ENCODE measurements at places on chromosomes 1 and 21. TPM values are rescaled to one million over a fixed set of nuclear protein-coding genes. Genes with fewer than 3 reads are reported as not detected.

Gene ENSA
- 294 TPM for total RNA-seq

Gene ADAMTS5
- total RNA-seq, result 0.10 TPM

Gene ZNF124
- total RNA-seq, result 18.1 TPM

Gene IL22RA1
- not detected for total RNA-seq

Gene SLC26A9
- total RNA-seq, result not detected

Gene PLA2G2C
- total RNA-seq, result not detected

Gene CFAP141
- total RNA-seq, result not detected

Gene SPRR2F
- not detected for total RNA-seq

Gene KRTAP19-1
- total RNA-seq, result not detected

Gene ENAH
- total RNA-seq, result 346 TPM

Gene AGMAT
- not detected for total RNA-seq

Gene SLAMF1
- total RNA-seq, result not detected

Gene PTGER3
- total RNA-seq, result not detected

DNA sequence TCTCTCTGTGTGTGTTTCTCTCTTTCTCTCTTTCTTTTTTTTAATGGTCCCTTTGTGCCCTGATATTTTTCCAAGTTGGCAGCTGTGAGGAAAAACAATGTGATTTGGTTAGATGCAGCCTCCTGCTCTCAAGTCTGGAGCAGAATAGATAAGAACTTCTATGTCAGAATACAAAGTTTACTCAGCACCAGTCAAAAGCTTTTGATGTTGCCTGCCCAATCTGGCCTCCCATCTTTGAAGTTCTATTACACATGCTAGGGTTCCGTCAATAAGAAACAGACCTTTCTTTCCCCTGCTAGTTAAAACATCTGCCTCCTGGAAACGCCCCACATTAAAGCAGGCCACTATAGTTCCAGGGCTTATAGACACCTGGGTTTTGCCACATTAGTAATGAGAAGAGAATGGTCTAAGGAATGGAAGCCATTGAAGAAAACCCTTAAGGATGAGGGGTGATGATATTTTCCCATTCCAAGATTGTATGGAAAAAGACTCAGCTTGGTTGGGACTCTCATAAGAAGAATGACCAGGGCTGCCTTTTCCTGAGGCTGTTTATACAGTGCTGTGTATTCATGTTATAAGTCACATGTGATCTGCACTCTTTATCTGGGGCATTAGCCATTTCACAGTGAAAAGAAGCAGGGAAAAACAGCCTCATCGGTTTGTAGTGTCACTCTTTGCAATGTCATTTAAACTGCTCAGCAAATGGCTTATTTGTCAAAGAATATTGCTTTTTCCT is 414.7 kb upstream of the PROX1 start:
- DNase-seq, result no peak

- DNase-seq, result peak; percentile 90
These were observed 7.6 kb downstream of the CYP4B1 start for GRCh38 chr1:46806196-46807020.

DNA sequence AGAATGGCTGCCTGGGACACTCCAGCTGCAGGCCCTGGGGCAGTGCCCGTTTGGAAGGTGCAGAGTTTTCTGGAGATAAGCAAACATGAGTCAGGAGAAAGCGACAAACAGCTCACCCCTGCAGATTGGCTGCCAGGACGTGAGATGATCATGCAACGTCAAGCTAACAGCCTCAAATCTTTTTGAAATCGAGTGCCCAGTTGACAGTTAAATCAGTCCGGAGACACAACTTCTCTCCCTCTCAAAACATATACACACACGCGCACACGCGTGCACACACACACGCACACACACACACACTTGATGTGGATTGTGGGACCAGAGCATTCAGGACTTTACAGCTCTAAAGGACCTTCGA is 49.4 kb downstream of the TENT5C start:
- DNase-seq, result peak; percentile 73

GRCh38 chr1:235659186-235659771 is 9.7 kb upstream of the GNG4 start:
- no peak for DNase-seq

DNA sequence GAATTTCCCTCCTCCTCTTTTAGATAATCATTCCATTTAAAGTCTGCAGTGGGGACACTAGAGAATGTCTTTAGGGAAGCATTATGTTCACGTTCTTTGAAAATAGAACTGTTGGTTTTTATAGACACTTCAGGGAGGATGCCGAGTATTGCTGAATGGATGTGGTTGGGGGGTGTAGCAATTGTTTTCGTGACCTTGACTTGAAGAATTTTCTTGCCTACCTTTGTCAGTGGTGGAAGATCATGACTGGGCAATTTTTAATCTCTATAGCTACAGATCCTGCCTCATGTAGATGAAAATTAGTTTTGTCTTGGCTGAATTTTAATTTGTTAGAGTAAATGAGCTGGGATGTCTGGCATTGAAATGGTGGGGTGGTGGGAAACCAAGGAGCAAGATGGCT is 3.8 kb downstream of the SMG7 start:
- no peak for DNase-seq

- no peak for DNase-seq
These were observed 15.1 kb downstream of the EVI5 start for GRCh38 chr1:92769856-92770255.

GRCh38 chr1:76444773-76445172 is 370.2 kb downstream of the ST6GALNAC3 start:
- DNase-seq, result no peak

GRCh38 chr1:192260076-192260475 is 56.7 kb upstream of the RGS21 start:
- DNase-seq, result no peak

DNA sequence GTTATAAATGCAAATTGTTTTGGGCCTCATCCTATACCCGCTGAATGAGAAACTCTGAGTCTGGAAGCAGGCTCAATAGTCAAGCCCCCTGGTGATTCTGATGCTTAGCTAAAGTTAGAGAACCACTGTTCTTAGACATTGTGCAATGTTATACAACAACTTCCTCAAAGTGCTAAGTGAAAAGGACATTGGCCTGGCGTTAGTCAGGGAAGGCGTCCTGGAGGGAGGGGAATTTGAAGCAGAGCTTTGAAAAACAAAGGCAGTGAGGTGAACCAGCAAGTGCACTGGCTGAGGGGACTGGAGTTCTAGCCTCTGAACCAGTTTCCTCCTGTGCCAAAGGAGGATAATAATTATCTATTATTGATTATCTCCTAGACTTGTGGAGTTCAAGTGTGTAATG is 5.1 kb downstream of the CD1D start:
- DNase-seq, result peak; percentile 6

DNA sequence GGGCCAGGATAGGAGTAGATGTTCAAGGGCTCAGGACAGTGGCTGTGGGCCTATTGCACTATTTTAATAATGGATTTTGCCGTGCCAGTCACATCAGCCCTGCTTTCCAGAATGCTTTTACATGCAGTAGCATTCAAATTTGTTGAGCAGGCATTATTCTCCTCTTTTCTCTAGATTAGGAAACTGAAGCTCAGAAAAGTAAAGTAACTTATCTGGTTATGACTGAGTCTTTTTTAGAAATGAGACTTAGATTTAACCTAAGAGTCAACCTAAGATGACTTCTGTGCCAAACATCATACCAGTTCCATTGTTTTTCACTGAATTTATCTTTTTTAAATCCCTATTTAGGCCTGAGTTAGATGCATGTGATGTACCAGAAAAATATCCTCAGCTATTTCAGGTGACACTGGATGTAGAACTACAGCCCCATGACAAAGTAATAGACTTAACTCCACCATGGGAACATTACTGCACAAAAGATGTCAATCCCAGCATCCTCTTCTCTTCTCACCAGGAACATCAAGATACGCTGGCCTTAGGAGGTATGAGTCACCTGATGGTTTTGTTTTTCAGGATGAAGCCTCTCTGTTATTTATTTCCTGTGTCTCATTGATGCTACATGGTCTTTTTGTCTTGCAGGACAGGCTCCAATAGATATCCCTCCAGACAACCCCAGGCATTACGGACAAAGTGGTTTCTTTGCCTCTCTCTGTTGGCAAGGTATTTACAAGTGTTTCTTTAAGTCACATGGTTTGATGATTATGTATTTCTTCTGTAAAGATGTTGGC is 31.4 kb upstream of the LEPR start:
- DNase-seq, result peak; percentile 22

DNA sequence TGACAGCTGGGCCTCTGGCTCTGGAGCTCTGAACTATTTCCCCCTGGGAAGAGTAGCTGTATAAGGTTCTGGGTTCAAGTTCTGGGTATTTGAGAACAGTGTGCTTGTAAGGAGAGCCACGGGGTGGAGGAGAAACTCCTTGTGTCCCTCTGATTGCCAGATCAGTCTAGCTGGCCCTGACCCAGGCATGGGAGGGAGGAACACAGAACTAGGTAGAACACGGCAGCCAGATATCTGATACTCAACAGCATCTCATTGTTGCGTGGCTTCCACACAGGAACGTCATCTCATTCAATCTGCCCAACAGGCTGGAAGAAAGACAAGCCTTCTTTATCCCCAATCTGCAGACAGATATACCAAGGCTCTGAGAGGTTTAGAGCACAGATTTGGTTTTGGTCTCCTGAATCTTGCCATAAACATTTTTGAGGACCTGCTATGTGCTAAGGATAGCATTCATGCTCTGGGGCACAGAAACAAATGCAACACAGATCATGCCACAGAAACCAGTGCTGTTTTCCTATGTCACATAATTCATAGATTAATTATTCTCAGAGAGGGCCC is 83.8 kb downstream of the PLXNA2 start:
- DNase-seq, result no peak

DNA sequence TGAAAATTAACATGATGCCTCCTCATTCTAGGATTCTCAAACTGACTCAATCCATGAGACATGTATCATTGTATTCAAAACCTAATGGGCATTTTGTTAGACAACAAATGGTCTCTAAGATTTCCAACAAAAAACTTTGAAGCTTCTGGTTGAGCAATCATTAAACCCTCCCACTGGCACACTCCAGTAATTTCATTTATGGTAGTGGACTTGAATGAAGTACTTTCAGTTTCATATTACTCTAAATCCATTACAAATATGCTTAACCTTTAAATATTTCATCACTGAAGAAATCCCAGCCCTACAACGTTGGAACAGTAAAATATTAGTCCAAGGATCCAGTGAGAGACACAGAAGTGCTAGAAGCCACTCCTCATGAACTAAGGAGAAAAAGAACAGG is 43.5 kb downstream of the GBP6 start:
- peak; percentile 38 for DNase-seq

GRCh38 chr1:186615332-186615731 is 64.9 kb downstream of the PTGS2 start:
- DNase-seq, result no peak

DNA sequence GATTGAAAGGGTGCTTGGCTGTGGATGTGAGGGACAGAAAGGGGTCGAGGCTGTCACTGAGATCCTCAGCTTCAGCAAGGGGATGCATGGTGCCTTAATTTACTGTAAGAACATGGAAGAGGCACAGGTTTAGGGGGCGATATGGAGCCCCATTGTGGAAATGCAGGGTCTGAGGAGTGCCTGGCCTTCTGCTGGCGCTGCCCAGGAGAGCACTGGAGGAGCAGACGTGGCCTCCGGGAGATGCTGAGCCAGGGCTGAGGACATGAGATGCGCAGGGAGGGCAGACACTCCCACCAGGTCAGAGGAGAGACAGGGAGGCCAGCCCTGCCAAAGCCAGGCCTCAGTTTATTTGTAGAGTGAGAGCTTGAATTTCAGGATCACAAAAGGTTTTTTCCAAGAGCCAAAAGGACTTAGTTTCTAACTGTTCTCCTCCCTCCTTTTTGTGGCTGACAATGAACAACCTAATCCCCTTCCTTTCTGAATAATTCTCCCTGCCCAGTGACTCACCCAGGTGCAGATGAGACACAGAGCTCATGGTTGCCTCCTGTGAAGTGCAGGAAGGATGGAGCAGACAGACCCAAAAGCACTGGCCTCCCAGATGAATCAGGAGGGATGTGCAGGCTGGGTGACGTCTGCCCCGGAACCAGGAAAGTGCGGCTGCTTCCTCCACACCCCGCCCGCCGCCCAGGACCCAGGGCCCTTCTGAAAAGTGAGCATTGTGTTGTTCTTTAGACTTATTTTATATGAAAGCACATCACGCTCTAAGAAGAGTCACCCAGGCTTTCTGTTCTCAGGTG is 73.0 kb upstream of the TMPRSS2 start:
- peak; percentile 34 for DNase-seq

DNA sequence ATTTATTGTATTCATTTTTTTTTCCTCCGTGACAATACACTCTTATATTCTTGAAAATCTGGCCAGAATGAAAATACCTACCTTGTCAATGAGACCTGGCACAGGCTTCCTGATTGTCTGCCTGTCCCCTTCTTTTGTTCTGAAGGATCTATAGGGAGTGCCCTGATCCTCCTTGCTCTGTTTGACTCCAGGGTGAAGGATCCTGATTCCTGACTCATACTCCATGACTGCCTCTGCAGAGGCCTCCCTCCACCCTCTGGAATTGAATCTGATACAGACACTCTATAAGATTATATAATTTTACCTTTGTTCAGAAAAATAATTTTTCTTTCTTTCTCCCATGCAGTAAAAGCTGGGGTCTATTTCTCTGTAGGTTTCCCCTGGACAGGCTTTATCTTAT is 116.2 kb downstream of the HMCN1 start:
- peak; percentile 35 for DNase-seq

DNA sequence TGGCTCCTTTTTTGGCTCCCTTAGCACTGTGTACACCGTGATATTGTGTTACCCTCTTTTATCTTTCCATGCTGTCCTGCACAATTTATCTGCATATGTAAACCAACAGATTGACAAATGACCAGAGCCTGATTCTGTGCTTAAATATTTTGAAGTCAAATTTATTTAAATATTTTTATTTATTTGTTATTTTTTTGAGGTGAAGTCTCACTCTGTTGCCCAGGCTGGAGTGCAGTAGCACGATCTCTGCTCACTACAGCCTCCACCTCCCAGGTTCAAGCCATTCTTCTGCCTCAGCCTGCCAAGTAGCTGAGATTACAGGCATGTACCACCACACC is 12.8 kb downstream of the PMF1 start:
- no peak for DNase-seq
